ENCODE measurements at places on chromosomes 6 and 20.

DNA sequence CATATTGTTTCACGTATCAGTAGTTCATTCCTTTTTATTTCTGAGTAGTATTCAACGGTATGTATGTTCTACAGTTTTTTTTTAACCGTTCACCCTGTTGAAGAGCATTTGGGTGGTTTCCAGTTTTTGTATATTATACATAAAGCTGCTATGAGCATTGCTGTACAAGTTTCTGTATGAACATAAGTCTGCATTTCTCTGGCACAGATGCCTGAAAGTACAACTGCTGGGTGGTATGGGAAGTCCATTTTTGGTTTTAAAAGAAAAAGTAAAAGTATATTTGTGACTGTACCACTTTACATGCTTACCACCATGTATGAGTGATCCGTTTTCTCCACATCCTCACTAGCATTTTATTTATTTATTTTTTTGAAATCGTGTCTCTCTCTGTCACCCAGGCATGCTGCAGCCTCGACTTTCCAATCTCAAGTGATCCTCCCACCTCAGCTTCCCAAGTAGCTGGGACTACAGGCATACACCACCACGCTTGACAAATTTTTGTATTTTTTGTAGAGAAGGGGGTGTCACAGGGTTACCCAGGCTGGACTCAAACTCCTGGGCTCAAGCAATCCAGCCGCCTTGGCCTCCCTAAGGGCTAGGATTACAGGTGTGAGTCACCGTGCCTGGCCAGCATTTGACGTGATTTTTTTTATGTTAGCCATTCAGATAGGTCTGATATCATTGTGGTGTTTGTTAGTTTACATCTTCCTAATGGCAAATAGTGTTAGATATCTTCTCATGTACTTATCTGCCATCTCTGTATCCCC lies 11.0 kb upstream of the SIM1 start:
- DNase-seq: no peak

- no peak for DNase-seq
These were observed 162.8 kb downstream of the TENT5A start for GRCh38 chr6:81589465-81590313.

GRCh38 chr6:106613590-106613989 lies 15.7 kb downstream of the RTN4IP1 start:
- DNase-seq: no peak

DNA sequence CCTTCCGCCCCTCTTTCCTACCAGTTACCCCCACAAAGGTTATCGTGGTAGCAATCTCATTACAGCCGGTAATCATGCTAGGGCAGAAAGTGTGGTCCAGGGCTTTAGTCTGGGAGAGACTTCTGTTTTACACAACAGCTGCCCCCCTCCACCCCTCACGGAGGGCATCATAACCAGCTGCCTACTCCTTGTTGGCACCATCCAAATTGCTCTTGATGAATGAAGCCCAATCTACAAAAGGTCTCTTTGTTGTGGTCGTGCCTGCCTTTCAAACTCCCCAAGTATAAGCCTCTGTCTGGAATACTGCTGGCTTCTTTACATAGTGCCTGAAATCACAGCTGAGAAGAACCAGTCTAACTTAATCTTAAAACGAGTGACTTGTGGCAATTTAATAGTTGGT lies 157.9 kb downstream of the INSM1 start:
- DNase-seq: no peak

DNA sequence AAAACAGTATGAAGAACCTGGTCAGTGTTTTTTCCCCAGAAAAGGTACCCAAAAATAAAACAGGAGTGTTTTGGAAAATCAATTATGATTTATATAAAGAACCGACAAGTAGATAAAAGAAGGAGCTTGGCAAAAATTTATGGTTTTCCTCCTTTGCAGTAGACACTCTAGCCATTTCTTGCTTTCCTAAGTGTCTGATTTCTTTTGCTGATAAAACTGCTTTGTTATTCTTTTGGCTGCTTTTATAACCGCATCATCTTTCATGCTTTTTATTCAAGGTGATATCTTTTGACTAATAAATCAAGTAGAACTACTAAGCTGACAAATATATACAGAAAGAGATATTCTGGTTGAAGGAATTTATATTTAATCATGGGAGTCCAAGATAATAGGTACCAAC lies 16.6 kb downstream of the ATG5 start:
- no peak for DNase-seq

DNA sequence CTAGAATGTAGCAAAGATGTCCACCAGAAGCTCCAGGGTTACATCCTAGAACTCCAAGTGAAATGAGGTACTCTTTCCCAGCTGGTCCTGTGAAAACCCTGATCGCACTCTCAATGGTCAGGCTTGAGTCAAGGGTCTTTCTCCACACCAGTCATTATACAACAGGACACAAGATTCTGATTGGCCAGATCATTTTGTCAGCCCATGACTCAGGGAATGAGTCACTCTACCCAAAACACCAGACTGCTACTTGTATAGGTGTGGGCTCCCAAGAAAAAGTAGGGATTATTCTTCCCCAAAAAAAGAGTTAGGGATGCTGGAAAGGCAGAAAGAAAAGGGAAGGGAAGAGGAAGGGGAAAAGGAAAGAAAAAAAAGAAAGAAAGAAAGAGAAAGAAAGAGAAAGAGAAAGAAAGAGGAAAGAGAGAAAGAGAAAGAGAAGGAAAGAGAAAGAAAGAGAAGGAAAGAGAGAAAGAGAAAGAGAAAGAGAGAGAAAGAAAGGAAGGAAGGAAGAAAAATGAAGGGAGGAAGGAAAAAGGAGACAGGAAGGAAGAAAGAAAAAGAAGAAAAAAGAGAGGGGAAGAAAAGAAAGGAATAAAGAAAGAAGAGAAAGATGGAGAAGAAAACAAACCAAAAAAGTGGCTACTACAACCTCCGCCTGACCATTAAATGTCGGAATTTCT lies 30.5 kb downstream of the ANKEF1 start:
- no peak for DNase-seq

DNA sequence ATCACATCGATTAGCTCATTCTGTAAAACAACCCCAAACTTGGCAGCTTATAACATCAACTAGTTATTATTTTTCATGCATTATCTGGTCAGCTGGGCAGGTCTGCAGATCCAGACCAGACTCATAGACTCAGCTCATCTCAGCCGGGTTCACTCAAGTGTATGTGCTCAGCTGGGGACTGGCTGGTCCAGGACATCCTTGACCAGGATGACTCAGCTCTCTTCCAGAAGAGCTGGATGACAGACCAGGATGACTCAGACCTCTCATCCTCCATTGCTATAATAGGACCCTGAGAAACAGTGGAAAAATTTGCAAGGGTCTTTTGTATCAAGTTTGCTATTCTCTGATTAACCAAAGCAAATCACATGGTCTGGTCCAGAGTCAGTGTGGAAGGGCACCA lies 312.5 kb upstream of the PLCB4 start:
- DNase-seq: no peak

DNA sequence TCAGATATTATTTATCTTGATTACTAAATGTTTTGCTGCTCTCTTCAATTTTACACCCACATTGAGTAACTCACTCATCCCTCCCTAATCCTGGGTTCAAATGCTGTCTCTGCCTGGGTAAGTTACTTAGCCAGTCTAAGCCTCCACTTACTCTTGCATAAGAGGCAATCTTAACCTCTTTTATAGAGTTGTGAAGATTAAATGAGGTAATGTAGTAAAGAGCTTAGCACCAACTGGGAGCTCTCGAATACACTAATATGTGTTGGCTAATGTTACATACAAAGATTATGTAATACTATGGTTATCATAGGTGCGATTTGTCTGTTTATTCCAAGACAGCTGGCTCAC lies 134.4 kb upstream of the STMND1 start:
- no peak for DNase-seq

DNA sequence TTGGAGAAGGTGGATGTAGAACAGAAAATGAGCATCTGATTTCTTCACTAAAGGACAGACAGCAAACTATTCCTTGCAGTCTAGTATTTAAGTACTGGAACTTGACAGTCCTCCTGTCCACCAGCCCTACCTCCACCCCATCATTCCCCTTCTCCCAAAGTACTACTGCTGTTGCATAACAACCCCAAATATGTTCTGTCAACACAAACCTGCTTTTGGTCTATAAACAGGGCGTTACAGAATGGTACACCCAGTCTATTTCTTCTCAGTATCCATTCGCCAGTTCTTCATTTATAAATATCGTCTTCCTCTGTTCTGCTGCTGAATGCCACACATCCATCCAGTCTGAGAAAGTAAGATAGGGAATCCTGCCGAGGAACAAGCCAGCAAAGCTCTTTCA lies 27.7 kb upstream of the SLC22A1 start:
- DNase-seq: no peak

DNA sequence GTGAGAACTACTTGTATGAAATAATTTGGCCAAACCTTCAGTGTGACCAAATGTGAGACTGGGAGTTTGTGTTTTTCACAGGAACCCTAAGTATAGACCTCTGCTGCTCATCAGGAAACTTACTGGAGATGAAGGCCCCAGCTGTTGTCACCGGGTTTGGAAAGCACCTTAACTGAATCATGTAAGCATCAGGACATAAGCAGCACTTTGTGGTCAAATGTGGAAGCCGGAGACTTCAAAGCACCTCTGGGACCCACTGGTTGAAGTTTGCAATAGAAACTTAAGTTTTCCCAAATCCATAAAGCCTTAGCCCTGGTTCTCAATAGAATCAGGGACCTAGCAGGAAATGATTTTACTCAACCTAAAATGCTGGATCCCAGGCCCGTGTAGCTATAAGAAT lies 14.3 kb downstream of the TTPAL start:
- DNase-seq: no peak

- no peak for DNase-seq
These were observed 370.0 kb upstream of the SULF2 start for GRCh38 chr20:48155268-48155667.

- no peak for DNase-seq
These were observed 34.3 kb downstream of the PYGB start for GRCh38 chr20:25282034-25282781.

- no peak for DNase-seq
These were observed 1.1 kb downstream of the CD164 start for GRCh38 chr6:109381061-109381746.

DNA sequence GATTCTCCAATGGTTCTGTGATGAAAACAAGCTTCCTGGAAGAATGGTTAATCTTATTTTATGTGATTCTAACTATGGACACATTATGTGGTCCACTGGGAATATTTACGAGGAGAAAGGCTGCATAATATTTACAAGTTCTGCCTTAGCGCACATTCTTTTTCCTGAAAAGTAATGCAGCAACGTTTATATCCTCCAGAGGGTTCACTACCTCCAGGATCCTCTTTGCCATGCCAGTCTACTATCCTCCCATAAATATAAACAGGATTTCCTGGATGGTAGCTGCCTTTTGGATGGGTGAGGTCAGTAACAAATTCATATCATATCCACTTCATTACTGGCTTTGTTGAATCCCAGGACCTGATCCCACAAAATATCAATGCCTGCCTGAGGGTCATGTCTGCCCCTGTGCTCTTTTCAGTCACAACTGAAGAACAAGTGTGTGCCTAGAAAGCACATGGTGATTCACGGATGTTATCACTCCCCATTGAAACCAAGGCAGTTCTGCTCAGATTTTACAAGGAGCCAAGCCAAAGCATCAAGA lies 30.4 kb downstream of the ADGRF5 start:
- DNase-seq: no peak

DNA sequence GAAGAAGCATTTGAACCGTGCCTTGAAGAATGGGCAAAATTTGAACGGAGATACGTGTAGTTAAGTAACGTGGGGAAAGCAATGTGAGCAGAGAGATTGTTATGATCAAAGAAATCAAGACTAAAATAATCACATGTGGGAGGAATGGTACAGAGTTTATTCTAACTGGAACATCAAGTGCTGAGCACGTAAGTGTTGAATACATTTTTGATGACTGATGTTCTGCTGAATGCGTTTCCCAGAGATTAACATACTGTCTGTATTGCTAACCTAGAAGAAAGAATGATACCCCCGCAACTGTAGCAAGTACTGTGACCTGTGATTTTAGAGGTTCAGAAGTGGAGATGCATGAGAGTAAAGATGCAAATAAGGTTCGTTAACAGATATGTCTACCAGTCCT lies 146.9 kb upstream of the EPHA7 start:
- DNase-seq: no peak

DNA sequence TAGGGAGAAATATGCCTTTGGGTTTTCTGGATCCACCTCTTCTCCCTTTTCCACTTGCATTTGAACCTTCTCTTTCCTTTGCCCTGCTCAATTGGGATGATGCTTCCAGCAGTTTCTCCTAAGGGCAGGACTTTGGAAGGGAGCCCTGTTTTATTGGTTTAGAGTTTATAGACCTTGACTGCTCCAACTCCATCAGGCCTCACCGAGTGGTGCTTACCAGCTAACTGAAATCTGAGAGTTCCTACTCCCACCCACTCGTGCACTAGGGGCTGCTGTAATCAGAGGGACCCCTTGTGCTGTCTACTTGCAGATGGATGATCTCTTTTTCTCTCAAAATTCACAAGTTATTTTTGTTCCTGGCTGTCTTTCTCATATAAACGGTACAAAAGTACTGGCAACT lies 121.3 kb upstream of the SLC22A16 start:
- DNase-seq: no peak

DNA sequence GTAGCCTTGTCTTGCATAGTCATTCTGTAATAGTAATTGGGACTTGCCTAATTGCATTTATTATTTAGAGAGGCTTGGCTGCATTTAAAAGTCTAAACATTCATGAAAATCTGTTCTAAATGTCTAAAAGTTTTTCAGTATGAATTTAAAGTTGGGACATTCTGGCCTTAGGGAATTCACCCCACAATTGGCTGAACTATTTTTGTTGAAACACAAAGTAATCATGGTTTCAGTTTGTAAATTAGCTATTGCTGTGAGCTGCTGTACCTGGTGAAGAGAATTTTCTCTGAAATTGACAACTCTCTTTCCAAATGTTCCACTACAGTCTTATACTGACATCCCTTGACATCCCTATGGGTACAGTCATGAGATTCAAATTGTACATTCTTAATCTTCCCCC lies 253.0 kb downstream of the FARS2 start:
- DNase-seq: no peak

Data from coronary artery (tissue), 2 donors.